ENCODE measurements at places on chromosomes 13 and 19.

DNA sequence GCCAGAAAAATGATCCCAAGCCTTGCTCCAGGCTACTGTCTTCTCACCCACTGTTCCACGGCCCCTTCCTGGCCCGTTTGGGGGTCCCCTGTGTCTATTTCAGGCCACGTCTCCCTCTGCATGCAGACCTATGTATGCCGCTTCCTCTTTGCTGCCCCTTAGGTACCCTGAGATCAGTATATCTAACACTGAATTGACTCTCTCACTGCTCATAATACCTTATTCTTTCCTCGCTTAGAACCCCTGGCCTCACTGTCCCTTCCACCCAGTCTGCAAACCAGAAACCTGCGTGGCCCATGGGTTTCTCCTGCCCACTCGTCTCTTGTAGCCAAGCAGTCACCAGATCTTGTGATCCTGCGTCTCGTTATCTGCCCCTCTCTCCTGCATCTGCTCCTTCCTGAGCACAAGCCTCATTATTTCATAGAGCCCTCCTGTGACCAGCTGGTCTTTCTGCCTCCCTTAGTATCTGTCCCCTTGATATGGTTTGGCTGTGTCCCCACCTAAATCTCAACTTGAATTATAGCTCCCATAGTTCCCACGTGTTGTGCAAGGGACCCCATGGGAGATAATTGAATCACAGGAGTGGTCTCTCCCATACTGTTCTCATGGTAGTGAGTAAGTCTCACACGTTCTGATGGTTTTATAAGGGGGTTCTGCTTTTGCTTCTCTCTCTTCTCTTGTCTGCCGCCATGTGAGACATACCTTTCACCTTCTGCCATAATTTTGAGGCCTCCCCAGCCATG, 109.0 kb upstream of the RNF113B start:
- no peak for DNase-seq

DNA sequence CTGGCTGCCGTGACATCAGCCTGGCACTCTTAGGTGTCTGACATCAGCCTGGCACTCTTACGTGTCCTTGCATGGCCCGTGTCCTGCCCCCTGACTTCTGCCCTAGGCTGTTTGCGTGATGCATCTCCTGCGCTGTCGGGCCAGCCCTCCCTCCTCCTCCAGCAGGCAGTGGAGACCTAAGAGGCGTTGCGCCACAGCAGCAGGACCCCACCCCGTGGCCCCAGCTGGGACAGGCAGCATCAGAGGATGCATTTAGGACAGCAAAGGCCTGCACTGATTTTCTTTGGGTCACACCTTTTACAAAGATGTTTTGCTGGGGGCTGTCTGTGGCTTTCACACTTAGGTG, 65.3 kb downstream of the GPR12 start:
- no peak for DNase-seq

DNA sequence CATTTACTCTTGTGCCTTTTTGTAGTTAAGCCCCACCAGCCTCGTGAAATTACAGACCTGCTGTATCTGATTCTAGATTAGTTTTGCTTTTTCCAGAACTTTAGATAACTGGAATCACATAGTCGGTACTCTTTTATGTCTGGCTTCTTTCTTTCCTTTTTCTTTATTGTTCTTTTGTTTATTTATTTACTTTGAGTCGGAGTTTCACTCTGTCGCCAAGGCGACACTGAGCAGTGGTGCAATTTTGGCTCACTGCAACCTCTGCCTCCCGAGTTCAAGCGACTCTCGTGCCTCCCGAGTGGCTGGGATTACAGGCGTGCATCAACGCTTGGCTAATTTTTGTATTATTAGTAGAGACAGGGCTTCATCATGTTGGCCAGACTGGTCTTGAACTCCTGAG, 6.0 kb upstream of the NCCRP1 start:
- no peak for DNase-seq

DNA sequence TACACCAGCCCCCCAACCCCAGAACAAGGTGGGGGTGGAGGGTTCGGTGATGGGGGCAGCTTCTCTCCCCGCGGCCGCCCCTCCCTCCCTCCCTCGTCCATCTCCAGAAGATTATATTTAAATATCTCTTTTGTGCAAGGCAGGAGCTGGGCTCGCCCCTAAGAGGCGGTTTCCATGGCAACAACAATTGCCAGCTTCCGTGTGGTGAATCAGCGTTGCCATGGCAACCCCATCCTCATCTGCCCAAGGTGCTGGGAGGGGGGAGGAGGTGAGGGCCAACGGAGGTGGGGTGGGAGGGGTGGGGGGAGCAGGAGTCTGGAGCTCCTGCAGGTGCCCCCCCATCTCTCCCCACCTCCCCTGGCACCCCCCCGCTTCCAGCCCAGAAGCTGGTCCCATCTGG, 46.4 kb downstream of the CELF5 start:
- DNase-seq = peak; percentile 52

DNA sequence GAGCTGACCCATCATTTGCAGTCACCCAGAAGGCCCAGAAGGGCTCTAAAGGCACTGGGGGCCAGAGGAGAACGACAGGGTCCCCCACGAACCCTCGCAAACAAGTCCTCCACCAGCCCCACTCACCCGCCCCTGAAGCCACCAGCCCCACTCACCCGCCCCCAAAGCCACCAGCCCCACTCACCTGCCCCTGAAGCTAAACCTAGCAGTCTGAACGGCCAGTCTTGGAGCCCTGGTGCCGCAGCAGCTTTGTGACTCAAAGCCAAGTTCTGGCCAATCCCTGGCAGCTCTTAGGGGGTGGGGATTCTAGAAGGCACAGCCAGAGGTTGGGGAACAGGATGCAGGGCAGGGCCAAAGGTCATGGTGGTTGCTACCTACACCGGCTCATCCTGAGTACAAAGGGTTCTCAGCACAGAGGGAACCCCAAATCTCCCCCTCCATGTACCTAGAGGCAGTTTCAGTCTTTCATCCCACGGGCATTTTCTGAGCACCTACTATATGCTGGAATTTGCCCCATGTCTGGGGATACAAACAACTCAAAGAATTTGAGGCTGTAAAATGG, at the start of gene IQCN:
Gene IQCN, minus strand, starts transcription at position 234 of the 562 bp plus-strand sequence. CDS start 4,974 bp downstream, outside the sequence.
- peak; percentile 73 for DNase-seq

DNA sequence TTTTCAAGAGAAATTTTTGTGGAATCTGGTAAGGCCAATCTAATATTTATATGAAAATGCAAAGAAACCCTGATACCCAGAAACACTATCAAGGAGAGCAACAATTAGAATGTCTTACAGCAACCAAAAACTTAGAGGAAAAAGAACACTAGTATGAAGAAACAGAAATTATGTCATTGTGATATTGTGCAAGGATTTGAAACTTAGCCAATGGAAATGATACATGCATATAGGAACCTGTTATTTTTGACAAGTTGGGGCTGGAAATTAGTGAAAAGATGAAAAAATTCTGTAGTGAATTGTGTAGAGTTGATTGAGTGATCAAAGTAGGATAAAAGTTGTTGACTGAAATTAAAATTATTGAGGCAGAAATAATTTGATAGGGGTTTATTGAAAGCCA, 792.6 kb upstream of the SLITRK6 start:
- no peak for DNase-seq

- DNase-seq = no peak
Observed at GRCh38 chr19:38726761-38727301, 17.4 kb downstream of the CAPN12 start.

GRCh38 chr19:44653977-44654774, 10.5 kb downstream of the PVR start:
- DNase-seq = peak; percentile 83

- no peak for DNase-seq
Observed at GRCh38 chr13:45508776-45509175, 44.0 kb downstream of the COG3 start.

- no peak for DNase-seq
Observed at GRCh38 chr19:35002037-35002535, 2.0 kb downstream of the GRAMD1A start.
